Fibroblast of skin of left biceps (primary cell): ENCODE measurements at places on chromosomes 1 and 21.
A peak's percentile ranks its signal among the peaks of the same experiment; 100 is the strongest.

- DNase-seq: no peak
Observed at GRCh38 chr1:232267092-232267836, 362.7 kb downstream of the SIPA1L2 start.

DNA sequence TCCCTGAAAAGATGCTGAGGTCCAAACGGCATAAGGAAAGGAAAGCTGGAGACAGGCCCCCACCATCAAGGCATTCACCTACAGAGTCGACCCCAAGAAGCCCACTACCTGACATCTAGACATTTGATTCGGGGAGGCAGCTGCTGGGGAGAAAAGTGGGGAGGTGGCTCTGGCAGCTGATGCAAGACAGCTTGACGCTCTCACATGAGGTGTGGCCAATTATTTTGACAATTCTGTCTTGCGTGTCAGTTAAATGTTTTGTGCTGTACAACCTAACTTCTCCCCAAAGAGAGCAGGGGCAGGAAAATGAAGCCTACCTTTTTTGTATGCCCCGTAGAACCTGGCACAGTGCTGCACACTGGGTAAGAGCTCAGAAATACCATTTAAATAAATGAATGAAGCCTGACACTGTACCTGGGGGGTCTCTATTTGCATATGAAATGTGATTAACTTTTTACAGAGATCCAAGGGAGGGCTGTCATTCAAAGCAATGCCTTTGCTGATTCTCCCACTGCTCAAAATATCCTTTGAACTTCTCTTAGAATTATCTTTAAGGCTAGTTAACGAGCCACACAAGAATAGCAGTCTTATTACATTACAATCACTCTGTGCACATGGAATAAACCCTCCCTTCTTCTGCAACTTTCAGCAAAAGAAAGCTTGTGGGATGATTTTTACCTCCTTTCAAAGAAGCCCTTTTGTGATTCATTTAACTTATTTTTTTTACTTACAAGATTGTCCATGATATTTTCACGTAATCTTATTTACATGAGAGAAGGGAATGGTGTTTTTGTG lies 163.2 kb downstream of the TNR start:
- DNase-seq: no peak

DNA sequence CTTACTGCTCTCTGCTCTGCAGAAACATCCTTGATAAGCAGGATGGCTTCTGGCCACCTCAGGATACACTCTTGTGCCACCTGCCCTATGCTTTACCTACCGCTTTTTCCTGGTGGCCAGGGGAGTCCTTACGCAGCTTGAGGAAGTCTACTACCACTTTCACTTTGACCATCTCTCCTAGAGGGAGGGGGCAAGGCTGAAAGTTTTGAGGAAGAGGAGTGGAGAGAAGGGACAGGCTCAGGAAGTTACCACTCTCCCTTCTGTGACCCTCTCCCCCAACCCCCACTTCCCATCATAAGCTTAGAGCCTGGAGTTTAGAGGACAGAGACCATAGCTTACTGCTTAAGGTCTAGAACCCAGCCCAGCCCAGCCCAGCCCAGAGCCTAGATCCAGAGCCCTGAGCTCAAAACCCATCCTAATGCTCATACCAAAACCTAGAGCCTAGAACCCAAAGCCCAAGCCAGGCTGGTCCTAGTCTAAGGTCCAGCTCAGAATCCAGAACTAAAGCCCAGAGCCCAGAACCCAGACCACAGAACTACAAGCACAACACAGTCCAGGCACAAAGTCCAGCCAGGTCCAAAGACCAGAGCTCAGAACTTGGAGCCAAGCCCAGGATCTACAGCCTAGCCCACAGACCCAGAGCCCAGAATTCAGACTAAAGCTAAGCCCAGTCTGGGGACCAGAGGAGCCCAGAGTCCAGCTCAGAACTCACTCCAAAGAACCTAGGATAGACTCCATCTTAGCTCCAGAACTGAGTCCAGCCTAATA lies 18.0 kb upstream of the MFSD2A start:
- no peak for DNase-seq

DNA sequence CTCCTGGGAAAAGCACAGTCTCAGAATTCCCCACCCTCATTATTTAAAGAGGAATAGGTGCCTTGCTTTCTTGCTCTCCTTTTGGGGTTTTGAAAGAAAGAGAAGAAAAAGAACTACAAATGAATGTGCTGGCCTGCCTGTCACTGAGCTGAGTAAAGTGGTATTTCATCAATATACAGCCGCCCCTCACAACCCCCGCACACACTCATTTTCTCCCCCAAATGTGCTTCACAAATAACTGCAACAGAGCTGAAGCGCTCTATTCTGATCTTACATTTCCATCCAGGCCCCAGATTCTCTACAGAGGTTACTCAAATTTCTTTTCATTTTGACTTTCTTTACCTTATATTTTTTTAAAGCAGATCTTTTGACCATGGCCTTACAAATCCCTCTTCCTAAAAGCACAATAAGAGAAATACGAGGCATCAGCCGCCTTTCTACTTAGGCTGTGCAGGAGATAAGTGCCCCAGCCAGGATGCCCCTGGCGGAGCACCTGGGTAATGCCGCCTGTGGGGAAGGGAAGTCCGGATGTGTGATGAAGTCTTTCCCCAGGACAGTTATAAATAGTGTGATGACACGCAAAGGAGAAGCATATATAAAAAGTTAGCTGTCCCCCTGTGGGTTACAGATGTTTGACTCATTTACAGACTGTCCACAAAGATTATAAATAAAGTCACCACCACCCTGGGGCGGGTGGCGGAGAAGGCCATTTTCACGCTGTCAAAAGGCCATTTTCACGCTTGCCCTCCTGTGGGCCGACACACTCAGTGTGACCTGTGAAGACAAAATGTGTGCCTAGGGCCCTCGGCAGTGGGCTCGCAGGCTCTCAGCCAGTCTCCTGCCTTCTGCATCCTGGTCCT lies 6.5 kb downstream of the KCNN3 start:
- DNase-seq: no peak

- DNase-seq: no peak
Observed at GRCh38 chr1:983798-984475, 2.0 kb upstream of the PERM1 start.

DNA sequence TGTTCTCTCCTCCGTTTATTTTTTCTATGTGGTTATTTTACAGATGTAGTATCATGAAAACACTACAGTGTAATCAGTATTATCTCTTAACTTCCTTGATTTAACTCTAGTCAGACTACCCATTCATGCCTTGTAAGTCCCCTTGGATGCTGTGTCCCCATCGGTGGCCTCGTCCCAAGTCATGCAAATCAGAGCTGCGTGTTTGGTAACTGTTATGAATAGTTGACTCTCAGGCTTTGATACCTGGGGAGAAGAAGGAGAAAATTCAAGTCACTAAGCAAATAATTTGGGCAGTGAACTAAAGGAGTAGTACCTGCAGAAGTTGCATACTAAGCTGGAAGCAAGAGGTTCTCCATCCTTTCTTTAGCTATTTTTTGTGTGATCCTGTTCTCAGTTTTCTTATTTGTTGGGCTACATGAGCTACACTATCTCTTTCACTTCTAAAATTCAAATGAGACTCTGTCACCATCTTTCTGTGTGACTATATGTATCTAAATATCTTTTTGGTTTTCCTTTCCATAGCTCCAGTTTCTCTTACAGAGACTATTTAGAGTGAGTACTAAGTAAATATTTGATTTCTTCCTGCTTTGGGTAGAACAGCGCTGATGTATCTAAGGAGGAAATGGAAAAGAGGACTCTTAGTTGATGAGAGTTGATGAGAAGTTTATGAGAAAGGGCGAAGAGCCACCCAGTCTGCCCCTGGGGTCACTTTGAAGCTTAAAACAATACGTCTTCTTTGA lies 50.9 kb downstream of the VANGL2 start:
- DNase-seq: no peak

- DNase-seq: no peak
Observed at GRCh38 chr1:212129781-212130180, 94.2 kb downstream of the DTL start.

DNA sequence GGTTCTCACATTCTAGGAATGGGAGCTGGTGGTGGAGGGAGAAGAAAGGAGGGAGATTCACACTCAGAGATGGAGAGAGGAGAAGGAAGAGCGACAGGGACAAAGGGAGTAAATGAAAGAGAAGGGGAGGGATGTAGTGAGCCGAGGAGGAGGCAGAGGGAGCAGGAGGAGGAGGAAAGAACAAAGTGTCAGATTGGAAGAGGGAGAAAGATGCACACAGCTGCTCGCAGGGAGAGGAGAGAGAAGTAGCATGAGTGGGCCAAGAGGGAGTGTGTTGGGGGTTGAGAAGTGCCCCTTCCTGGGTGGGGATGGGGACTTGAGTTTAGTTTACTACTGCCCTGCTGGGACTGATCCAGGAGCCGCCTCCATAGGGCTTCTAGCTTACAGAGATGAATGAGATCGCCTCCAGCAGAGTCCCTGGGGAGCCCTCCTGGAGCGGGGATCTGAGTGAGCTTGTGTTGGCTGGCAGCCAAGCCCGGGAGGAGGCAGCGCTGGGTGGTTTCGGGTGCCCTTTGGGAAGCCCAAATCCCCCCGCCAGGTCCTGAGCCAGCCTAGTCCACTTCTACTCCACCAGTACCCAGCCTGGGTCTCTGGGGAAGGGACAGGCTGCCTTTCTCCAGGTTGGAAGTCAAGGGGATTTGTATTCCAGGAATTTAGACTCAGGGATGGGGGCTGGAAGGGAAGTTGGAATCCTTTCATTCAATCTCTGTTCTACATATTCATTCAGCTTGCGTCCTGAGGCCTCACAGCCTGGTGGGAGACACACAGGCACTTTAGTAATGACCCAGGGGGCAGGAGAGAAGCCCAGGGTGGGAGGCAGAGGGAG lies 20.9 kb downstream of the PTPRU start:
- no peak for DNase-seq

- DNase-seq: no peak
Observed at GRCh38 chr1:81834921-81835698, 34.4 kb downstream of the ADGRL2 start.

DNA sequence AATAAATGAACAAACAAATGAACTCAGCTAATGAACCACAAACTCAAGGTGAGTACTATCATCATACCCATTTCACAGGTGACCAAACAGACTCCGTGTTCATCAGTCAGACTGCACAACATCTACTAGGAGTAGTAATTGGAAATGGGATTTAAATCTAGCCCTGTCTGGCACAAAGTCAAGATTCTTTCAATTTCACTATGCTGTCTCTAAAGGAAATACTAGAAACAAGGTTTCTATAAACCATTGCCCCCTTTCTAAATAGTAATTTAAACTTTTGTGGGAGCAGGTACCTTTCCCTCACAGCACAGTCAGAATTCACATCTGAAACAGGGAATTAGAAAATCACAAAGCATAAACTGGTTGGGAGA lies 160.3 kb downstream of the TGFBR3 start:
- no peak for DNase-seq

- no peak for DNase-seq
Observed at GRCh38 chr1:205986292-205986691, 16.9 kb downstream of the RAB7B start.

- no peak for DNase-seq
Observed at GRCh38 chr21:42690586-42690985, 37.2 kb downstream of the PDE9A start.

DNA sequence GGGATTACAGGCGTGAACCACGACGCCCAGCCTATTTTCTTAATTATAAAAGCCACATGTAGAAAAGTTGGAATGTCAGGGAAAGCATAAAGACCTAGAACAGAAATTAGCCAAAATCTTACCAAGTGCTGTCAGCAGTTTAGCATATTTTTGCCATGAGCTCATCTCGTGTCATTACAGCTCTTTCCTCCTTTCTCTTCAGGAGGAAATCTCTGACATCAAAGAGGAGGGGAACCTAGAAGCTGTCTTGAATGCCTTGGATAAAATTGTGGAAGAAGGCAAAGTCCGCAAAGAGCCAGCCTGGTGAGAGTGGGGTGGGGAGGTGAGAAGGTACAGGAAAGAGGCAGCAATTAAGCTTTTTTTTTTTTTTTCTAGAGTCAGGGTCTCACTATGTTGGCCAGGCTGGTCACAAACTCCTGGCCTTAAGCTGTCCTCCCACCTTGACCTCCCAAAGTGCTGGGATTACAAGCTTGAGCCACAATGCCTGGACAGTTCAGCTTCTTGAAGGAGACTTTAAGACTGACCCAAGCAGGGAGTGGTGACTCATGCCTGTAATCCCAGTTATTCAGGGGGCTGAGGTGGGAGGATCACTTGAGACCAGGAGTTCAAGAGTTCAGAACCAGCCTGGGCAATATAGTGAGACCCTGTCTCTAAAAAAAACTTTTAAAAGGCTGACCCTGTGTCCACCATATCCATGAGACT lies 8.4 kb upstream of the BGLAP start:
- peak; percentile 68 for DNase-seq

GRCh38 chr1:234040446-234041317 lies 136.2 kb downstream of the SLC35F3 start:
- DNase-seq: no peak

GRCh38 chr1:55233145-55233777 lies 18.1 kb upstream of the USP24 start:
- DNase-seq: no peak

DNA sequence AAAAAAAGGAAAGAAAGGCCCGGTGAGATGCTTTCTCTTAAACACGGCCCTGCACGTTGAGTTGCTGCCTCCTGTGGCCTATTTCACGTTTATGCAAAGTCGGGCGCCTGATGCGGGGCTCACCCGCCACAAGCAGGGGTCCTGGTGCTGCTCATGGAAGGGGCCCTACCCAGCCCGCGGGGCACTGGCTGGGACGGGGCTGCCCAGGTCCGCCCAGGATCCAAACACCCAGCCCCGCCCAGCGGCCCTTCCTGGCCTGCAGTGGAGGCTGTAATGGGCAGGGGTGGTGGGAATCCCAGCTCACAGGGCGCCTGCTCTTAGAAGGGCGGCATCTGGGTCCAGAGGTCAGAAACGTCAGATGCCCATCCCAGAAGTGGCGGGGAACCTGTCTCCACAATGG lies 1.6 kb downstream of the COL6A2 start:
- DNase-seq: no peak

- no peak for DNase-seq
Observed at GRCh38 chr21:44065428-44065827, 41.8 kb upstream of the PWP2 start.

DNA sequence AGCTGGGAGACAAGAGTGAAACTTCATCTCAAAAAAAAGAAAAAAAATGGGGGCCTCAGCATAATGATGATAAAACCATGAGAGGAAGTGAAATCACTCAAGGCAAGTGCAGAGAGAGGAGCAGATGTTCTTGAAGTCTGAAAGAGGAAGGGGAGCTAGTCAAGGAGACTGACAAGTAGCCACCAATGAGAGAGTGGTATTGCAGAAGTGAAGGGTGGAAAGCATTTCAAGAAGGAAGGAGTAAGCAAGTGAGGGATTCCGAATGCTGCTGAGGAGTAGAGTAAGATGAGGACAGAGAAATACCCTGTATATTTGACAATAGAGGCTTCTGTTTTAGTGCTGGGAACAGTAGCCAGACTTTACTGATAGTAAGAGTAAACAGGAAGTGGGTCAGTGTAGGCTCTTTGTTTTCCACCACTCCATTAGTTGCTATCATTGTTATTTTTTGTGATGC lies 2.9 kb downstream of the TATDN3 start:
- no peak for DNase-seq
